ENCODE measurements at places on chromosomes 16 and 17. TPM values are rescaled to one million over a fixed set of nuclear protein-coding genes. Genes with fewer than 3 reads are reported as not detected.
A peak's percentile ranks its signal among the peaks of the same experiment; 100 is the strongest.

DNA sequence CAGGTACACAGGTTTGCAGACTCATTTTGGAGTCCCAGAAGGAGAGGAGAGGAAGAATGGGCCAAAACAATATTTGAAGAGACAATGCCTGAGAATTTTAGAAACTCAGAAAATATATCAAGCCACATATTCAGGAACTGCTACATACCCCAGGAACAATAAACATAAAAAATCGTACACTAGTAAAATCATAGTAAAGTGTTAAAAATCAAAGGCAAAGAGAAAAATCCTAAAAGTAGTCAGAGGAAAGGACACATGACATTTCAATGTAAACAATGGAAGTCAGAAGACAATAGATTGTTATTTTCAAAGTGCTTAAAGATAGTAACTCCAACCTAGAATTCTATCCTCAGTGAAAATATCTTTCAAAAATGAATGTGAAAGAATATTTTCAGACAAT lies 28.5 kb upstream of the NACA2 start:
- ATAC-seq = no peak

DNA sequence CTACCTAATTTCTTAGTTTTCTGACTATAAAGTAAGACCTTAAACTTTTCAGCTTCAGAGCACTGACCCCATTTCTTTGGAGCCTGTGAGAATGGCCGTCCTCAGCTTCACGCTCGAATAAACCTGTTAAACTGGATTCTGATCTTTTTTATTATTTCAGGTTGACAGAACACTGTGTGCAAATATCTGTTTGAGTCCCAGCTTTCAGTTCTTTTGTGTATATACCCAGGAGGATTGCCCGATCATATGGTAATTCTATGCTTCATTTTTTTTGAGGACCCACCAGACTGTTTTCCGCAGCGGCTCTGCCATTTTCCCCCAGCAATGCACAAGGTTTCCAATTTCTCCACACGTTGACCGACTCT lies 19.8 kb upstream of the KCNH6 start:
- no peak for ATAC-seq

Gene SLC35G6
- not detected for total RNA-seq

GRCh38 chr16:3467921-3468320 lies 24.4 kb downstream of the NAA60 start:
- ATAC-seq = no peak

GRCh38 chr17:65092262-65092661 lies 35.7 kb upstream of the GNA13 start:
- ATAC-seq = no peak

DNA sequence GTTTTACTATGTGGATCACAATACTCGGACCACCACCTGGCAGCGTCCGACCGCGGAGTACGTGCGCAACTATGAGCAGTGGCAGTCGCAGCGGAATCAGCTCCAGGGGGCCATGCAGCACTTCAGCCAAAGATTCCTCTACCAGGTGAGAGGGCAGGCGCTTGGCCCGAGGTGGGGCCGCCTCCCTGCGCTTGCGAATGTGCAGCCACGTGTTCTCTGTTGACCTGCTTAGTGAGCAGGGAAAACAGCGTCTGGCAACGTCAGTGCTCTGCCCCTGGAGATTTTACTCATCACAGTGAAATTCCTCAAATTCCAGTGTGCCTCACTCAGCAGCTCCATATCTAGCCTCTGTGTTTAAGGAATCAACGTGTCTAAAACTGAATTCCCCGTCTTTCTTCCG lies 33.4 kb upstream of the CLEC18A start:
- ATAC-seq = no peak

GRCh38 chr17:3704931-3705717 lies 9.2 kb upstream of the P2RX5 start:
- ATAC-seq = no peak

Gene CCL16
- total RNA-seq = not detected

GRCh38 chr16:81885976-81886586 lies 107.0 kb downstream of the PLCG2 start:
- ATAC-seq = peak; percentile 60
